ENCODE measurements at places on chromosomes 4 and X. TPM values are rescaled to one million over a fixed set of nuclear protein-coding genes. Genes with fewer than 3 reads are reported as not detected.

CXorf66 gene
- not detected for total RNA-seq

ERAS gene
- not detected for total RNA-seq

BLOC1S4 gene
- total RNA-seq, result 16.8 TPM

RBMXL3 gene
- not detected for total RNA-seq

AVPR2 gene
- 7.9 TPM for total RNA-seq

CDS1 gene
- 3.3 TPM for total RNA-seq

TEC gene
- 6.5 TPM for total RNA-seq

BANK1 gene
- total RNA-seq, result 0.62 TPM

SPATA18 gene
- 3.4 TPM for total RNA-seq

All from gastroesophageal sphincter (tissue), 4 donors.